Regular cardiac myocyte (primary cell): ENCODE measurements at places on chromosomes 11 and 22. TPM values are rescaled to one million over a fixed set of nuclear protein-coding genes. Genes with fewer than 3 reads are reported as not detected.

TPBGL gene
- 0.28 TPM in 1 of 2 replicates, not detected in the other for total RNA-seq

KCNQ1OT1 gene
- 1.5 and 2.5 TPM in 2 replicates for total RNA-seq

TSPAN4 gene
- 109 and 143 TPM in 2 replicates for total RNA-seq

FOLR2 gene
- not detected in 2 replicates for total RNA-seq

CRACR2B gene
- total RNA-seq, result 0.58 and 1.4 TPM in 2 replicates

RFPL1 gene
- not detected in 2 replicates for total RNA-seq

MFNG gene
- total RNA-seq, result 0.28 and 0.58 TPM in 2 replicates

SLC22A25 gene
- total RNA-seq, result not detected in 2 replicates

MAPK8IP2 gene
- under 0.01 TPM in 2 replicates for total RNA-seq

EIF1AD gene
- total RNA-seq, result 26.8 and 40.8 TPM in 2 replicates

SCUBE2 gene
- total RNA-seq, result 1.2 and 1.7 TPM in 2 replicates

GSTP1 gene
- 709 and 1,193 TPM in 2 replicates for total RNA-seq

CATSPERZ gene
- total RNA-seq, result 0.28 TPM in 1 of 2 replicates, not detected in the other

FAM181B gene
- under 0.01 TPM in 1 of 2 replicates, not detected in the other for total RNA-seq

RANBP1 gene
- total RNA-seq, result 194 and 470 TPM in 2 replicates

CASP5 gene
- not detected in 2 replicates for total RNA-seq

OR52N4 gene
- total RNA-seq, result not detected in 2 replicates

CCS gene
- 42.4 and 43.7 TPM in 2 replicates for total RNA-seq

NUP160 gene
- total RNA-seq, result 26.5 and 36.2 TPM in 2 replicates

TCN1 gene
- total RNA-seq, result not detected in 2 replicates

DBX1 gene
- total RNA-seq, result not detected in 2 replicates

PDGFB gene
- 1.1 and 2.3 TPM in 2 replicates for total RNA-seq

PRODH gene
- not detected in 2 replicates for total RNA-seq

FERMT3 gene
- total RNA-seq, result 6.7 and 9.6 TPM in 2 replicates

USP2 gene
- 0.28 and 0.38 TPM in 2 replicates for total RNA-seq

ST14 gene
- under 0.01 TPM in 2 replicates for total RNA-seq

ACRV1 gene
- not detected in 2 replicates for total RNA-seq

CCDC15 gene
- total RNA-seq, result 0.85 and 3.6 TPM in 2 replicates

C11orf16 gene
- not detected in 2 replicates for total RNA-seq

OR10D3 gene
- not detected in 2 replicates for total RNA-seq

KRTAP5-4 gene
- total RNA-seq, result not detected in 2 replicates

C11orf87 gene
- under 0.01 and 0.28 TPM in 2 replicates for total RNA-seq

SCGB1C1 gene
- total RNA-seq, result not detected in 2 replicates
